ENCODE measurements at places on chromosomes 1 and 21. TPM values are rescaled to one million over a fixed set of nuclear protein-coding genes. Genes with fewer than 3 reads are reported as not detected.

Gene MXRA8
- polyA plus RNA-seq = 147 TPM

Gene TAGLN2
- 94.6 TPM for polyA plus RNA-seq

Gene SLC9A1
- 28.2 TPM for polyA plus RNA-seq

Gene WNT3A
- polyA plus RNA-seq = 0.07 TPM

Gene SRGAP2C
- 21.5 TPM for polyA plus RNA-seq

Gene RNU1-2
- polyA plus RNA-seq = 1.9 TPM

Gene SEMA4A
- 19.7 TPM for polyA plus RNA-seq

Gene TCP10L
- polyA plus RNA-seq = 2.0 TPM

Gene TNFRSF18
- polyA plus RNA-seq = 0.38 TPM

Gene EXTL2
- polyA plus RNA-seq = 74.6 TPM

Gene RAB42
- 2.0 TPM for polyA plus RNA-seq

Gene DR1
- polyA plus RNA-seq = 53.8 TPM

Gene ALX3
- polyA plus RNA-seq = not detected

Gene OR2T11
- not detected for polyA plus RNA-seq

Gene C4BPA
- polyA plus RNA-seq = 0.52 TPM

Gene CRYAA
- polyA plus RNA-seq = 0.22 TPM

Gene STUM
- polyA plus RNA-seq = 2.6 TPM

Gene LCE1E
- not detected for polyA plus RNA-seq

Gene LAD1
- polyA plus RNA-seq = 28.4 TPM

Gene ATP6V1G3
- 3.2 TPM for polyA plus RNA-seq

Gene TGFB2
- polyA plus RNA-seq = 14.0 TPM

Gene UBASH3A
- polyA plus RNA-seq = not detected

Gene HSD17B7
- 33.9 TPM for polyA plus RNA-seq

Gene CASQ1
- polyA plus RNA-seq = 0.43 TPM

Gene OR2T35
- not detected for polyA plus RNA-seq

Gene PRKAA2
- polyA plus RNA-seq = 22.5 TPM

Gene LCE1B
- not detected for polyA plus RNA-seq

Gene MNDA
- 2.5 TPM for polyA plus RNA-seq

Gene GPA33
- polyA plus RNA-seq = 1.1 TPM

Gene LIPI
- polyA plus RNA-seq = 0.38 TPM

Gene UBE4B
- polyA plus RNA-seq = 61.1 TPM

Gene RHCE
- polyA plus RNA-seq = 0.83 TPM

Gene APCS
- polyA plus RNA-seq = not detected

Gene PERM1
- polyA plus RNA-seq = 0.12 TPM

Gene CELA3A
- not detected for polyA plus RNA-seq

Gene TNNI3K
- 2.6 TPM for polyA plus RNA-seq

Gene MFN2
- polyA plus RNA-seq = 71.4 TPM

Gene NOTCH2
- 172 TPM for polyA plus RNA-seq

Gene INSRR
- polyA plus RNA-seq = 1.8 TPM

Gene WNT2B
- 4.5 TPM for polyA plus RNA-seq

All from left kidney (tissue), 8 donors.